ENCODE measurements at places on chromosomes 16 and 17.
A peak's percentile ranks its signal among the peaks of the same experiment; 100 is the strongest.

DNA sequence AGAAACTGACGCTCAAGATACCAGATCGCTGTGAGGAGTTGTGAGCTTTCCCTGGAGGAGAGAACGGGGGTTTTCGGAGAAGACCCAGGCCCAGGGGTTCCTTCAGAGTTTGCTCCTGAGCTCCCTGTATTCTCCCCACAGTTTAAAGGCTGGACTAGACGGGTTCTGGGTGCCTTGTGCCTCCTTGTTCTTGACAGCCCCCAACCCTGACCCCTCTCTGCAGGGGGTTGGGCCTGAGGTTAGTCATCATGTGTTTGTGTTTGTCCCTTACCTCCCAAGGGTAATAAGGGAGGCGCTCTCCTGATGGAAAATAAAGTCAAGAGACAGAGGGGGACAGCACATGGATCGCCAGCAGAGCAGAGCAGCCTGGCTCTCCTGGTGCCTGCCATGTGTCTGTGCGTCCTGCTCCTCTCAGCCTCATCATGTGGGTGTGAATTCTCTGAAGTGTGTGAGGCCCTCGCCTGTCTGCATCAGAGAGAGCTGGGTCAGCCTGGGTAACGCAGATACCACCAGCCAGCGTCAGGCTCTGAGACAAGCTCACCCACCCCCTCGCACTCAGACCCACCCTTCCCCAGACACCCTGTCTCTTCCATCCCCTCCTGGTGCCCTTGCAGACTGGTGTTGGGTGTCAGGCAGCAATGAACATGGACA lies 8.7 kb downstream of the HEXIM2 start:
- DNase-seq, result no peak

DNA sequence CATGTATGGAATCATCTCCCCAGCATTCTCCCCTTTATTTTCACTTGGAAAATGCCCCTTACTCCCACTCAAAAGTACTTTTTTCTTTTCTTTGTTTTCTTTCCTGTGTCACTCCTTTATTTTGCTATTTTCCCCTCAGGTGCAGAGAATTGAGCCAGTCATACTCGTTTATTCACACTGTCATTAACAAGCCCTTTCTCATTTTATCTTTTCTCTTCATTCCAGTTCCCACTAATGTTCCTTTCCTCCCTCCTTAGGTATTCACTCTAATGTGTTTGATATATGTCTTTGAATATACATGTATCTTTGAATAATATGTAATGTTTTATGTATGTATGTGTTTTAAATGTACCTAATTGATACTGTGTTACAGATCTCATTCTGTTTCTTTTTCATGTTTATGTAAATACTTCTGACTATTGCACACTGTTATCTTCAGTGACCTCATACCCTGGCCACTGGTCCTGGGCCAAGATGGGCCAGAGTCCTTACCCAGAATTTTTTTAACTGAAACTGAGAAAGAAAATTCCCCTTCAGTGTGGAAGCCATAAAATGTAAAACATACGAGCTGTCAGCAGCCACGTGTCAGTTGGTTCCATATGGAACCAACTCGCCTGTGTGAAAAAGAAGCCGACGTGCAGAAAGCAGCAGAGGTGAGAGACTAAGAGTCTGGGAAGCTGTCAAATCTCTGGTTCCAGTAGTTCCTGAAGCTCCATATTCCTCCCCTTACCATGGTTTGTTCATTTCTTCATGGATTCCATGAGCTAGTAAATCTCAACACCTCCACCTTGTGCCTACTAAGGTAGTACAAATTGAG lies 5.8 kb downstream of the SRR start:
- no peak for DNase-seq

DNA sequence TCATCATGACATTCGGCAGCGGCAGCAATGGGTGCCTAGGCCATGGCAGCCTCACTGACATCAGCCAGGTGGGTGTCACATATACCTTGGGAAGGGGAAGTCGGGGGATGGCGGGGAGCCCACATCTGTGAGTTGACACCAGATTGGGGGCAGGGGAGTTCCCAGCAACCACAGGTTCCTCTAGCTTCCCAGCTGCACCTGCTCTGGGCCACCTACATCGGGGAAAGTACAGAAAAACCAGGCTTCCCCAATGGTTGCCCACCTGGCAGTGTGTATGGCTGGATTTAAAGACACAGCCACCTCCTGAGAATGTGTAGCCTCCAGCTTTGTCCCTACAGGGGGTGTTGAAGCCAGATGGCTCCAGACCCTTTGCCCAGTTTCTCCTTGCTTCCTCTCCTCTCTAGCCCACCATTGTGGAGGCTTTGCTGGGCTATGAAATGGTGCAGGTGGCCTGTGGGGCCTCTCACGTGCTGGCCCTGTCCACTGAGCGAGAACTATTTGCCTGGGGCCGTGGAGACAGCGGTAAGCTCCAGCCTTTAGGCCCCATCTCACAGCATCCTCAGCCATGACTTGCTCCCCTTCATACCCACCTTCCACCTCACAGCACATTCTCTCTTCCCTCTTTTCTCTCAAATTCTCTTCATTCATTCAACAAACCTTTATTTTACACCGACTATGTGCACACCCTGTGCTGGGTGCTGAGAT lies 5.0 kb upstream of the TRAF4 start:
- no peak for DNase-seq

DNA sequence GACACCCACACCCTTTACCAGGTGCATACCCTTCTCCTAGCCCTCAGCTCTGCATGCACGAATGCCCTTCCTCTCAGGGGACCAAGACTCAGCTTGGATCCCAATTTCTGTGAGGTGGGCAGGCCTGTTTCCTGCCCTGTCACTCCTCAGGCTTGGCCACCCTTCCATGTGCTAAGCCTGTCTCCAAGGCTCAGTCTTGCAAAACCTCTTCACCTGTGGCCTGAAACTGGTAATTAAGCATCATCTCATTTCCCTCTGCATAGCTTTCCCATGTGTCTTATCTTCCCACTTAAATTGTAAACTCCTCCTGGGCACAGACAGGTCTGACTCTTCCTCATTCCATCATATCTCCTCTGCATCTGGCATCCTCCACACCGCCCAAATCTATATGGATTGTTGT lies 31.0 kb upstream of the SMPD3 start:
- DNase-seq, result no peak

DNA sequence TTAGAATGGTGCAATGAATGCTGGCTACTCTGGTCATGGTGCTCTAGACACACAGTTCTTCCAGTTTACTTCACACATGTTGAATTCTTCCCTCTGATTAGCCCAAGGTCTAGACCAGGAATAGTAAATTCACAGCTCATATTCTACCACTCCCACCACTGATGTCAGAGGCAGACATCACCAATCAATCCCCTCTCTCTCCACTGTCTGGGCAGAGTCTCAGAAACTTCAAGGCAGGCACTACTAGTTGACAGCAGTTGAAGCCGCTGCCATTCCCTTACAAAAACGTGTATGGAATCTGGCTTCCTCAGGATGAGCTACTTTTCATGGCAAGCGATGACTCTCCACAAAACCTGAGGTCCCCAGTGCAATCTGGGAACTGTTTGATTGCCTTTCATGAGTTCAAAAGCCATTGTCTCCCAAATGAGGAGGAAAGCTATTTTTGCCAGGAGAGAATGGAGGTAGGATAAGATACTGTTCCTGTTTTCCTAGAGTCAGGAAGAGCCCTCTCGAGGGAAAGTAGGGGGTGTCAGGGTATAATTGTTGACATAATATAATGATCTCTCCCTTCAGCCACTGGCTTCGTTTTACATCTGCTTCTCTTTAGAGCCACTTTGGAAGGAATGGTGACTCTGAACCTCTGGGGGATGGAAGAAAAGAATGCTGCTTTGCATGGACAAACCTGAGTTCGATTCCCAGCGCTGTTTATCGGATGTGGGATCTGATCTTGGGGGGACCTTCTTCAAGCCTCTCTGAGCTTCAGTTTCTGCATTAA lies 90.0 kb downstream of the FOXL1 start:
- DNase-seq, result no peak

DNA sequence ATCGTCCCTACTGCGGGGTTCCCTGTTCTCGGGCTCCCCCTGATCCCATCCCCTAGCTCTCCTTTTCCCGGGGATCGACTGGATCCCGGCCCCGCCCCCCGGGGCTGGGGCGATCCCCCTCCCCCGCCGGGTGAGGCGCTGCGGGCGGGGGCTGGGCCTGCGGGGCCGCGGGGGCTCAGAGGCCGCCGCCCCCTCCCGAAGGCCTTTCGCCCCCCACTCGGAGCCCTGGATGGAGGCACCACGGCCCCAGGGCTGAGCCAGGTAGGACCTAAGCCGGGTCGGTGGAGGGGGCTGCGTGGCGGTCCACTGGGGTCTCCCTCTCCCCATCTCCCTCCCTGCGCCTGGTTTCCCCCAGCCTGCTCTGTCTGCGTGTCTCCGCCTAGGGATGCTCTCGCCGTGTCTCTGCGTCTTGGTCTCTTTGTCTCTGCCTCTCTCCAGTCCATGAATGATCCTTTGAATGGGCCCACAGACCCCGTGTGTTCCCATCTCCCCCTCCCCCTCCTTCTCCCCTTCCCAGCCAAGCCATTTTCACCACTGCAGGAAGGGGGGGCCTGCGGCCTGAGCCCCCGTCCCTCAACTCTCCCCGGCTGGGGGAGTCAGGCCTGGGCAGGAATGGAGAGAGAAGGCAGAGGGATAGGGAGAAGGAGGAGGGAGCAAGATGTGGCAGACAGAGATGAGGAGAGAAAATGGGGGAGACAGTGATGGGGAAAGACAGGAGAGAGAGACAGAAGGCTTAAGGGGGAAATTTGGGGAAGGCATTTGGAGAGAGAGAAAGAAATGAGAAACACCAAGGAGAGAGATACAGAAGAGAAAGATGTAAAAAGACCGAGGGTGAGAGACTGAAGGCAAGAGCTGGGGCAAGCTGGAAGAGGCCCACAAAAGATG lies 1.7 kb upstream of the TMEM256 start:
- no peak for DNase-seq

DNA sequence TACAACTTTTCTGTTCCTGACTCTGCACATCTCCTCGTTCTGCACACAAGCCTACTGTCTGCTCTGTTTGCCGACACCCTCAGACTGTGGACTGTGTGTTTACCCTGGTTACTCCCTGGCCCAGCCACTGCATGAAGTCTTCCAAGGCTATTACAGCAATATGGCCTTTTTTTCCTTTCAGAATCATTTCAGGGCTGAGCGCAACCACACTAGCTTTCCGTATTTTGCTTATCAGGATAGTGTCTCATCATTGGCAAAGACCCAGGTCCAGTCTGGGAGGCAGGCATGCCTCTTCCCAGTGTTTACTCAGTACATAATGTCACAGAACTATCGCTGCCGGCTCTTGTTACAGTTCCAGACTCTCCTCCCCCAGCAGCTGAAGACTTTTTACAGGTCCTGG lies 10.1 kb downstream of the DNAH9 start:
- DNase-seq, result no peak

DNA sequence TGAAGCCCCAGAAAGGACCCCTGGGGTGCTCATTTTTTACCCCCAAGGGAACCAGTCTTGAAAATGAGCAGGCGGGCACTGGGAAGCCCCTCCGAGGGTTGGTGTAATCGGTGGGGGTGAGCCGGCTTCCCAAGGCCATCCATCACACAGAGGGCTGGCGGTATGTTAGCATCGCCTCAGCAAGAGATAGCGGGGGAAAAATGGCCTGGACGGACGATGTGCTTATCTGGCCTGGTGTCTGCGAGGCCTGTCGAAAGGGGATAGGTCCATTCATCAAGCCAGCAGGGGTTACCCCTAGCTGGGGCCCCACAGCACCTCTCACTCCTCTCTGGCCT lies 188.9 kb downstream of the IRF8 start:
- no peak for DNase-seq

GRCh38 chr17:42485680-42486079 lies 27.0 kb downstream of the ATP6V0A1 start:
- no peak for DNase-seq

DNA sequence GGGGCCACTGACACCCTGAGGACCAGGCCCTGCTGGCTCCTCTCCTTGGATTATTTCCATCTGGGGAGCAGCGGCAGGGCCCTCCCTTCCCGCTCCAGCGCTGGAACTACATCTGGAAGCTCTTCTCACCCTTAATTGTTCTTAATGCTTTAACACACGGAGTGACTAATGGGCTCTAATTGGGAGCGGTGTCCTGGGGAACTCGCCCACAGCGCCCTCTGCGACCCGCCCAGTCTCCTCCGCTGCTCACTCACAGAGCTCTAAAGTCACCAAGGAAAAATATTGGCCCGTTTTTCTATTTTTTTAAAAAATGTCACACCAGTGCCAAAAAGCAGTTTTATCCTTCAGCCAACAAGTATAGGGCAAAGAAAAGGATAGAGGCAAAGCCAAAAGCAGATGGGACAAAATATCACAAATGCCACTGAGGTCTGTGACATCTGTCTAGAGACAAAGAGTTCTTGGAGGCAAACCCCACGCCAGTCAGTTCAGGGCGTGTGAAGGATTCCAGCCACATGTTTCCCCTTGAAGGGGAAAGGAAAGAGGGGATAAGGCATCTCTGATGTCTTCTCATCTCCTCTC lies 134.7 kb downstream of the RBFOX3 start:
- peak; percentile 53 for DNase-seq

Data from NCI-H1694 (cell line).